ENCODE measurements at places on chromosomes 7 and 10. TPM values are rescaled to one million over a fixed set of nuclear protein-coding genes. Genes with fewer than 3 reads are reported as not detected.

The ZNF775 gene
- polyA plus RNA-seq, result 13.6 TPM

The FKBP6 gene
- polyA plus RNA-seq, result 0.11 TPM

The BLNK gene
- polyA plus RNA-seq, result not detected

The NUTM2D gene
- polyA plus RNA-seq, result 1.2 TPM

The ACTA2 gene
- 8.9 TPM for polyA plus RNA-seq

The EBF3 gene
- 0.20 TPM for polyA plus RNA-seq

The SLC26A5 gene
- 0.24 TPM for polyA plus RNA-seq

The CTNNA3 gene
- polyA plus RNA-seq, result 1.3 TPM

The ZDHHC6 gene
- 7.5 TPM for polyA plus RNA-seq

The PLXNA4 gene
- 0.44 TPM for polyA plus RNA-seq

Data from H1 (cell line).